Brain microvascular endothelial cell (primary cell): ENCODE measurements at places on chromosomes 6 and 20.
A peak's percentile ranks its signal among the peaks of the same experiment; 100 is the strongest.

DNA sequence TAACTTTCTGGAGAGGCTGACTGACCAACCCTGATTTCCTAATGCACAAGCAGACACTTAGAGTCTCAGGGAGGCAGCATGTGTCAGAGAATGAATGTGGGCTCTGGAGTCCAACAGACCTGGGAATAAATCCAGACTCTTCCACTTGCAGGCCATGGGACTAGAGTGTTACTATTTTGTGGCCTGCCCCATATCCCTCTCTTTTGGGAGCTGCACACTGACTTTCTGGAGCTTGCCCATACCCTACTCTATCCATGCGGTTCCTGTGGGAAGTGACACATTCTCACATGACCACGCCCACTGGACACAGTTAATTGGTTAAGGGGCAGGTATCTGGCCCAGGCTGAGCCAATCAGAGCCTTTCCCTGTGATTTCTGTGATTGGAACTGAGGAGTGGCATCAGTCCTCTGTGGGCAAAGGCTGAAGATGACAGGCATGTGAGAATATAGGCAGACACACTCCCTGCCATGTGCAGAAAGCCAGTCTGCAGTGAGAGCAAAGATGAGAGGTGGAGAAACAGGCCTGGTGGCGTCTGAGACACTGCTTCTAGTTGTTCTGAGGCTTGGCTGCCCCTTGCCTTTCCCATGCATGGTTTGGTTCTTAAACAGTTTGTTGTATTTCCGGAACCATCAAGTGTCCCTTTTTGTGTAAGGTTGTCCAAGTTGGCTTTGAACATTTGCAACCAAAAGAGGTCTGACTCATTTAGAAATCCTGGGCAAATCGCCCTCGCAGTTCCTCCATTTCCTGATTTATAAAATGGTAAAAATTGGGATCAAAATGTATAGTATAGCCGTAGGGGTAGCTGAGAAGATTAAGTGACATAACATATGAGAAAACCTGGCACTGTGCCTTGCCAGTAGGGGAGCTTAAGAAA is 125.6 kb downstream of the CDC5L start:
- DNase-seq: no peak

DNA sequence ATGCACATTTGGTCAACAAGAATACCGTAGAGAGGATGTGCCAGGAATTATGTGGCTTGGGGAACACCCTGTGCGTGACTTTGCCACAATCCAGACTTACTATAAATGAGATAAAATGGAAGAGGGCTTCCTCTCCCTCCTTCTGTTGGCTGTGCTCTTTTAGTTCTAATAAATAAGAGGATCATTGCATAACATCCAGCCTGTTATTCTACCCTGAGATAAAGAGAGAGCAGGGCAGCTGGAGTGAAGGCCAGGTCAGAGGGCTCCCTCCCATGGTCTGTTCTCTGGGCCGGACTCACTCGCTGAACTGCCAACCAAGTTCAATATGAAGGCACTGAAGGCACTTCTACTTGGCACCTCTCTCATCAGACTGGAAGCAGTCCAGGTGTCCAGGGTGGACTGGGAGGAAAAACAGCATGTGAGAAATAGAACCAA is 91.7 kb downstream of the MTFR2 start:
- DNase-seq: no peak

- DNase-seq: peak; percentile 45
Observed at GRCh38 chr6:87914637-87915395, 132.8 kb upstream of the SPACA1 start.

- DNase-seq: no peak
Observed at GRCh38 chr6:125101631-125102030, 51.9 kb upstream of the TPD52L1 start.

- no peak for DNase-seq
Observed at GRCh38 chr6:150632785-150633485, 33.2 kb downstream of the PLEKHG1 start.

DNA sequence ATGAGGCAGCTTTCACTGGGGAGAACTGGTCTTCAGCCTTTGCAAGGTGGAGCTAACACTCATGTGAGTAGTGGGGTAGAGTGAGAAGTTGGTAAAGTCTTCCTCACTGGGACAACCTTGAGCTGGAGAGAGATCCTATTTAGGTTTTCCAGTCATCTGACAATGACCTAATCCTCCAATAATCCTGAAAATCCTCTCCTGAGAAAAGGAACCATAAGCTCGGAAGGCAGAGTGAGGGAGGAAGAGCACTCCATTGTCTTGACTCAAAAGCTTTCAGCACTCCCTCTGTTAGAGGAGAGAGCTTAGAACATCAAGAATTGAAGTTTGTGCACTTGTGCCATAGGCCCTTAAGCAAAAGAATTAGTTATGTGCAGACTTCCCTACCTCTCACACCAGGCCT is 77.8 kb downstream of the TRAM2 start:
- DNase-seq: no peak

GRCh38 chr6:165686596-165687365 is 23.7 kb upstream of the PDE10A start:
- no peak for DNase-seq

GRCh38 chr20:63755933-63756647 is 16.5 kb downstream of the SLC2A4RG start:
- DNase-seq: no peak

- DNase-seq: peak; percentile 83
Observed at GRCh38 chr6:14596410-14596809, 478.8 kb downstream of the CD83 start.
